Astrocyte of the spinal cord (primary cell): ENCODE measurements at places on chromosomes 2 and 18.
A peak's percentile ranks its signal among the peaks of the same experiment; 100 is the strongest.

DNA sequence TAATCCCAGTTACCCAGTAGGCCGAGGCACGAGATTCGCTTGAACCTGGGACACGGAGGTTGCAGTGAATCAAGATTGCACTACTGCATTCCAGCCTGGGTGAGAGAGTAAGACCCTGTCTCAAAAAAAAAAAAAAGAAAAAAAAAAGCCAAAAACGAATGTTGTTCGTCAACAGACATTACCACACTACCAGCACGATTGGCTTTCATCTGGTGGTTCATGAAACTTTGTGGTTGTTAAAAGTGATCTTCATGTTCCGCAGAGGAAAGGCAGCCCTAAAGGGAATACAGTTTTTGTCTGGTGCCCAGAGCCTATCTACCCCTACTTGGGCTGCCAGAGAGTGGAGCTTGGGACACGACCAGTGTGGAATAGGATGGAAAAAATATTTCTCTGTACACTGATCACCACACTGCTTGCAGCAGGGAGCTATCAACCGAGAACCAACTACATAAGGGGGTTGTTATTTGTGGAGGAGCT, 13.6 kb upstream of the CXCR4 start:
- DNase-seq, result no peak

DNA sequence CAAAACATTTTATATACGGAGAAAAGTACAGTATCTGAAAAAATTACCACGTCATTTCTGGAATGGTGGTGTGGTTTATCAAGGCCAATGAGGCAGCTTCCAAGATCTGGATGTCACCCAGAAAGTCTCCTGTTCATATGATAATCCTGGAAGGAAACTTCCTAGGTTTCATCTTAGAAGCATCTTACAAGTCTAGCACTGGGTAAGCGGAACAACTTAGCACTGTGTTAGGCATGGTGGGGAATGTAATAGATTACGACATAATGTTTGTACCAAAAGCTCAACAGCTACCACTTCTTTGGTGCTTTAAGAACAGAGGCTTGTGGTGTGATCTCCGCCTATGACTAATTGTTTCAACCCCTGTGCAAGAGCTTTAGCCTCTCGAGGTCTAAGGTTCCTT, 63.1 kb upstream of the LYPD1 start:
- DNase-seq, result no peak

DNA sequence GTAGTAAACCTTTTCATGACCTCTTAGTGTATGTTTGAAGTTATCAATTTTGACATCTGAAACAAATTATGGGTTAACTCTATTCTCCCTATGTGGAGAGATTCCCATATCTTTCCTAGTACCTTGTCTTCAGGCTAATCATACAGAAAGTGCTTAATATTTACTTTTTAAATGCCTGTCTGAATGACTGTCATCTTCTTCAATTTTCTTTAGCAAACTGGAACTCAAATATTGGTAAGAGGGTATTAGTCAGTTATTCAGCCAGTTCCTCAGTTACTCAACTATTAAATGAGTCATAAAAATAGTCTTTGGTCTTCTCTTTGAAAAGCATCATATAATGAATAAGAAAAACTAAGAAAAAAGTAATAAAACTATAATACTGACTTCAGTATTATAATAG, 1038.0 kb upstream of the PIK3C3 start:
- peak; percentile 20 for DNase-seq

GRCh38 chr2:171847627-171848026, 46.4 kb downstream of the SLC25A12 start:
- DNase-seq, result no peak

DNA sequence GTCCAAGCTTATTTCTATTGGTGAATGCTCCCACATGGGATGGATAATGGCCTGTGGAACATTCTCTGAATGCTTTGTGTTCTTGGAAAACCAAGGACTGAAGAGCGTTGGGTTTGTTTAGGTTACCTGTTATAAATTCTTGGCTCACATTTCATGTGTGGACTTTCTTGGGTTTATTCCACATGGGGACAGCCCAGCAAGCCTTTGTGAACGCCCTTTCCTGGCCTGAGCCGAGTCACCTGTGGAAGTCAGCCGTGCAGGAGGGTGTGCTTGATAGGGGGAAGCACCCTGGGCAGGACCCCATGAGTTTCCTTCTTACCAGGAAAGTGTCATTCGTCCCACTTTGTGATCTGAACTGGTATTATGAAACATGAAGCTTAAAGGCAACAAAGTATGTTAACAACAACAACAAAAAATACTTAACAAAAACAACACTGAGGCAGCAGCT, 4.1 kb downstream of the RAB31 start:
- DNase-seq, result no peak

DNA sequence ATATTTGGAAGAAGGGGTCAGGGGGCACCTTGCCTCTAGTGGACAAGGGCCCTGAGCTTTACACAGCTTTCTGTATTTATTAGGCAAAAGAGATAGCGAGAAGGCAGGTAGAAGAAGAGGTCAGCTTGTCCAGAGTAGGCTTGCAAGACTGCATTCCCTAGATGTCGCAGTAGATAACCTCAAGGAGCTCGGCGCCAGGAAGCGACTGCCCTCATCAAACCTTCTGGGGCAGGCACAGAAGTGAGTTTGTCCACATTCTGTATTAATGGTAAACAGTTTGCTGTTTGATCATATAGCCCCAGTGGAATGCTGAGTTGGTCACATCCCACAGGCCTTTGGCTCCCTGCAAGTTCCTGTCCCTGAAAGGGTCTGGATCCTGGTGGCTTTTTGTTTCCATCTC, 7.0 kb downstream of the CHCHD5 start:
- no peak for DNase-seq

DNA sequence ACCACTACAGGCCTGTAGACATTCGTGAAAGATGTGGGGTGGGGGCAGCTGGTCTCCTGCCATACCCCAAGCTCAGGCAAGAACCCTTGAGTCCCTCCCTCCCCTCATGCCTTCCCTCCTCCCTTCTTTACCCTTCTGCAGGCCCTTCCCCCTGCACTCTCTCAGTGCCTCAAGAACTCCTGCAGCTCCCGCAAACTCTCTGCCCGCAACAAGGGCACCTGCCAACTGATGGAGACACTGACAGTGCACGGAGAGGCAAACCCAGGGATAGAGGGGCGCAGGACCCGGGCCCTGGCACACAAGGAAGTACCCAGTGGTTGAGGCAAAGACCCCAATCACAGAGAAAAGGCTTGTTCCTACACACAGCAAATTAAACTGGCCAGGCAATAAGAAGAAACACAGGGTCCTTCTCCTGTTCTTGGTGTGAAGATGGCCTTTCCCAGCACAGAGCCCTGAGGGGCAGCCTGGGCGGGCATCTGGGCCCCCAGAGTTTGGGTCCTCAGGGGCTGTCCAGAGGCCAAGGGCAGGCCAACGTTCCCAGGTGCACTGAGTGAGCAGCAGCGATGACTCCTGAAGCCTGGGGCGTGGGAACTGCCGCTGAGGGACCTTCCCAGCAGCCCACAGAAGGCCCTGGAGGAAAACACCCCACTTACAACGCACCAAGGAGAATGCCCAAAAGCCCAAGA, 1.6 kb downstream of the TEKT4 start:
- no peak for DNase-seq

- DNase-seq, result no peak
These were observed 719 bp downstream of the SMAD2 start for GRCh38 chr18:47929681-47930198.
